ENCODE measurements at places on chromosomes 16 and 17.

GRCh38 chr16:86533767-86534351 is 21.2 kb downstream of the MTHFSD start:
- no peak for DNase-seq

DNA sequence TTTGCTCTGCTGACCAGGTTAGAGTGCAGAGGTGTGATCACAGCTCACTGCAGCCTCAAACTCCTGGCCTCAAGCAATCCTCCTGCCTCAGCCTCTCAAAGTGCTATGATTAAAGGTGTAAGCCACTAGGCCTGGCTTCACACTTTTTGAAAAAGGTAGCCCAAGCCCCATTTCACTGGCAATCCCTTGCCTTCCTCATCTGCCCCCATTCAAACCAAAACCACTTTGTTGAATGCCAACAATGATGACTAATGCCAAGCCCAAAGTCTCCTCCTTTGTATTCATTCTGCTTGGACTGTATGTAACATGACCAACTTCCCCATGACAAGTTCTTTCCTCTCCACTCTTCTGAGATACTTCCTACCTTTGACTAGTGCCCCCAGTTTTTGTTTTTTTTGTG is 33.1 kb downstream of the N4BP1 start:
- DNase-seq, result peak; percentile 51

DNA sequence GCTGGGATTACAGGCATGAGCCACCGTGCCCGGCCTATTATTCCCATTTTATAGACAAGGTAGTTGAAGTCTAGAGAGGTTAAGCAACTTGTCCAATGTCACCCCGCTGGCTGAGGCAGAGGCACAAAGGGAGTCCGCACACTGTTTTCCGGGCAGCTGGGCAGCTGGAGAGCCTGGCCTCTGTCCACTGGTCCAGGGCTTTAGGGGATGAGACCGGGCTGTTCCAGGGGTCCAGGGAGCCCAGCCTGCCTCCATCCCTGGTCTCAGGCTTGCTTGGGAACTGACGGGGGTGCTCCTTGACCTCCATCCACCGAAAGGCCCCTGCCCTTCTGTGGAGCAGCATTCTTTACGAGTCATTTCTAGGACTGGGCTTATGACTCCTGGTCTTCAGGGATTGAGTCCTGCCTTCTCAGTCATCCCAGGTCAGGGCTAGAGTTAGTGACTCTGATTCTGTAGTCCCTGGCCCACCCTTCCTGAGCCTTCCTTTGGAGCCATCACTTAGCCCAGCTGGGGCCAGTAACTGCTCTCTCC is 37.5 kb downstream of the SOCS3 start:
- DNase-seq, result no peak

GRCh38 chr17:4161967-4162305 is 18.9 kb downstream of the CYB5D2 start:
- no peak for DNase-seq

GRCh38 chr17:47663912-47664623 is 14.3 kb downstream of the KPNB1 start:
- DNase-seq, result no peak

- DNase-seq, result no peak
These were observed 178.7 kb downstream of the SEC14L1 start for GRCh38 chr17:77319211-77320043.

DNA sequence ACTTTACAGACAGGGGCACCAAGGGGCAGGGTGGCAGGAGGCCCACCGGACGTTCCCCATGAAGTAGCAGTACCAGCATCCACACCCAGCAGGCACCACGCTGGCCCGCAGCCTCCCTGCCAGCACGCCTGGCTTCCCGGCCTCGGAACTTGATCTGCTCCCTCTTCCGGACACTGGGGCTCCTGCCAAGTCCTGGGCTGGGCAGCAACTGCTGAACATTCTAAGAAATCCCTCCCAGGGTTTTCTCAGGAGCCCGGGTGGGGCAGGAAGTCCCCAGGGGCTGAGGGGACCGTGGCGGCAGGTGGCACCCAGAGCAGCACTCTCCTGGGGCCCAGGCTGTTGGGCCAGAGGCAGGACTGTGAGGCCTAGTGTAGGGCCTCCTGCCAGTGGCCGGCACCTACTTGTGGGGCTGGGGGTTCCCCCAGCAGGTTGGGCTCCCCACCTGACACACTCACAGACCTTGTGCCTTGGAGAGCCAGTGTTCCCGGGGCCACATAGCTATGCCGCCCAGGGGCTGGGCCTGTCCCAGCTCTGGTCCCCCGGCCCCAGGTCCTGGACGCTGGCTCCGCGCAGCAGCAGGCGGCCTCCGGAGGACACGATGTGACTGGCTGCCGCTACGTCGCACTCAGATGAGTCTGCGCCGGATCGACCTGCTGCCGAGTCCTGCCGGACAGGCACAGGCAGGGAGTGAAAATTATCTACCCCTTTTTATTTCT is 86.2 kb upstream of the CBX4 start:
- DNase-seq, result peak; percentile 41

GRCh38 chr17:38465391-38466345 is 37.4 kb downstream of the ARHGAP23 start:
- peak; percentile 55 for DNase-seq

DNA sequence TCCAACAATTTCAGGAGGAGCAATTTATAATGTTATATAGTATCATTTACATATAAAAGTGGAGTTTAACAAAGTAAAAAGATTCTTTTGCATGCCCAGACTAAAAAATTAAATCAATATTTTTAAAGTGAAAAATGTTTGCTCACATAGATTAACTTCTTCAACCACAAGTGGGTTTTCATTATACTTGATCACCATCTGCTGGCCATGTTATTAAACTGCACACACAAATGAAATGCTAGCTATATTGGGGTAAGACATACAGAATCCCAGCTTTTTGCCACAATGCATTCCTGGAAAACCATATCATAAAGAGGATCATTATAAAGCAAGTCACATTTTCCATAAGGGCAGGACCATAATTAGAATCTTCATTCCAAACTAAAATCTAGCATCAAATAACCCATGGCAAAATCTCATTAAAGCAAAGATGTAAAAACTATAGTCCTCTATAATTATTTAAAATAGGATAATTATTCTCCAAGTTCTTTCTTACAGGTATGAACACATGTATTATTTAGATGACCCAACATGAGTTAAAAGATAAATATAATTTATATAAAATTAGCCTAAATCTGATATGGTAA is 26.3 kb downstream of the CEP112 start:
- DNase-seq, result no peak

DNA sequence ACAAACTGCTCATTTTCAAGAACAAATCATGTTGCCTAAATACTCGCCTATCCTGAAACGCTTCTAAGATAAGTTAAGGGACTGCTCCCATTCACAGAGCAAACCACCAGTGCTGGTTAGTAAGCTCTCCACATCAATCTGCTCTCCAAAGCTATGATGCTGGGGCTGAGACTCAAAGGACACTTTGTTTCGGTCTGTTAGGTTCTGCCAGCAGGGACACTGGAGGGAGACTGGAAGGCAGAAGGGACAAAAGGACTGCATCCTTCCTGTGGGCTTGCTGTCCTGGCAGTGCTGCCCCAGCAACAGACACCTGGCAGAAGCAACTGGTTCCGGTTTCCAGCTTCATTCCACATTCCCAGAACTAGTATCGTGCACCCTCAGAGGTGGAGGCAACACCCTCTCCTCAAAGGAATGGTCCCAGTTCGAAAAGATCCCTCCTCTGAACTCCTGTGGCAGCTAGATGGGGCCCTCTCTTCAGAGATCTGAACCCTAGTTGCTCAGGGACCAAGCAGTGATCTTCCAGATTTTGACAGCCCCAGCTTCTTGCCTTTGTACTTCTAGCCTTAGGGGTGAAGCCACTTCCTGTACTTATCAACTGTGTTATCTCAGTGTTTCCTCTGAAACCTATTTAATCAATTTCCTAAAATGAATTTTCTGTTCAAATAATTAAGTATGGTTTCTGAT is 73.4 kb upstream of the GSG1L start:
- no peak for DNase-seq

DNA sequence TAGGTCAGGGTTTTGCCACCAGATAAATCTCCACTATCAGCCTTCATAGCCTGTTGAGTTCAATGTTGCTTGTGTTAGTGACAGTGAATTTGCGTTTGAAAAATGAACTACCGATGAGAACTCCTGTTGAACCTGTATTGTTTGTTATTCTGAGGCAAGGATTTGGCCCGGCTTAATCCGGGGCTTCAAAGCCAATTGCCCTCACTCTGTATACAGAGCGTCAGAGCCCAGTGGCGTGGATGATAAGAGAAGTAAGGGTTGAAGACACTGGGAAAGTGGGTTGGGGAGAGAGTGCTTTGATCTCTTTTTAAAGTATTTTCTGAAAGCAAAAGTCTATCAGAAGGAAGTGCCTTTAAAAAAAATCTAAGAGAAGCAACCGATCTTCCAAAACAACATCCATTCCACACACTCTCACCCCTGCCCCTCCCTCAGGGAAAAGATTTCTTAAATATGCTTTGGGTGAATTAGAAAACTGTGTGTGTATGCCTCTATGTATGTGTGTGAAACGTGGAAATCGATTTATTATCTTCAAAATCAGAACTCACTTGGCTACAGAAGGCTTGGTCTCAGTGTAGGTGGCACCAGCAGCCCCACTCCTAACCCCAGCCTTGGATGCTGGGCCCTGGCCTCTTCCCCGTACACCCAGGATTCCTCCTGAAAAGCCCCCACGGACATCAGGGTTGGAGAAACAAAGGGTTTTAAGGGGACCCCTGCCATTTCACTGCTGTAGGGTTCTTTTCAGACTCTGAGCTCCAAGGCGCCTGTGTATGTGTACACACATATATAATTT is 8.8 kb downstream of the TBX4 start:
- no peak for DNase-seq

- DNase-seq, result no peak
These were observed 4.2 kb upstream of the AATF start for GRCh38 chr17:36944553-36944952.

DNA sequence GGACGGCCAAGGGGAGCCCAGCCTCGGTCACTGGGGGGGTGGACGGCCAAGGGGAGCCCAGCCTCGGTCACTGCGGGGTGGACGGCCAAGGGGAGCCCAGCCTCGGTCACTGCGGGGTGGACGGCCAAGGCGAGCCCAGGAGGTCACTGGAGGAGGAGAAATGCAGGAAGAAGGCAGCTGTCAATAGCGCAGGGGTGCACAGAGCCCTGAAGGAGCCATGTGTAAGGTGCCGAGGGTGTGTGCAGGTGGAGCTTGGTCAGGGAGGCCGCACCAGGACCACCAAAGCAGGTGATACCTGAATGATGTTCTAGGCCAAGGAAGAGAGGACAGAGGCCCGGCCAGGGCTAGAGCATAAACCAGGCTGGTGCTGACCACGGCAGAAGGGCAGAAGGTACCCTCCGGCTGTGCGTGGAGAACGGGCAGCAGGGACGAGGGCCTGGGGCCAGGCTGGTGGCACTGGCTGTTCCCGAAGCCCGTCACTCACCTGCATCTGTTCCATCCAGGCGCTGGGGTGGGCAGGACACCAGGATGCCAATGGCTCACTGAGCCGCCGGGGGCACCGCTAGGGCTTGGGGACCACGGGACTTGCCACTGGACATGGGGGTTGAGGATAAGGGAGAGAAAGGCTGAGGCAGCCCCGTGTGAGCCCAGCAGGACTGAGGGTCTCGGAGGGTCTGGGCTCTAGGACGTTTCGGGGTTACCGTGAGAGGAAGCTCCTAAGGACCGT is 5.9 kb upstream of the CCDC57 start:
- no peak for DNase-seq

GRCh38 chr17:45155029-45155428 is 6.6 kb upstream of the HEXIM2 start:
- no peak for DNase-seq

DNA sequence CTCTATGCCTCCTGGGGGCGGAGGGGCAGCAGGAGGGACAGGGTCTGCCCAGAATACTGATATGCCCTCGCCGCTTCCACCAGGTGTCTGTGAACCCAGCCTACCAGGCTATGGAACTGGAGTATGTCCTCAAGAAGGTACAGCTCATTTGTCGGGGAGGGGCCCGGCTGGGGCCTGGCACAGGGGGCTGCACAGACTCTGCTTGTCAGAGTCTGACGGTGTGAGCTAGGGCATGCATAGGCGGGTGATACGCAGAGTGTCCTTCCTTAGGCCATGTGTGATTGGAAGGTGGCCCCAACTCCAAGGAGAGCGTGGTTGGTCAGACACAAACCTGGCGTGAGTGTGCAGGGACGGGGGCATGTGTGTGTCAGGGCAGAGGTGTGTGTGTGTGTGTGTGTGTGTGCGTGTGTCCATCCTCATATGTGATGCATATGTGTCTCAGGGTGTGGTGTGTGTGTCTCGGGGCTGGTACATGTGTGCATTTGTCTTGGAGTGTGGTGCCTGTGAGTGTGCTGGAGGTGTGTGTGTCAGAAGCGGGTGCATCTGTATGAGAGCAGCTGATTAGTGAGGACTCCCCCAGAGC is 7.0 kb downstream of the CHAD start:
- DNase-seq, result no peak

DNA sequence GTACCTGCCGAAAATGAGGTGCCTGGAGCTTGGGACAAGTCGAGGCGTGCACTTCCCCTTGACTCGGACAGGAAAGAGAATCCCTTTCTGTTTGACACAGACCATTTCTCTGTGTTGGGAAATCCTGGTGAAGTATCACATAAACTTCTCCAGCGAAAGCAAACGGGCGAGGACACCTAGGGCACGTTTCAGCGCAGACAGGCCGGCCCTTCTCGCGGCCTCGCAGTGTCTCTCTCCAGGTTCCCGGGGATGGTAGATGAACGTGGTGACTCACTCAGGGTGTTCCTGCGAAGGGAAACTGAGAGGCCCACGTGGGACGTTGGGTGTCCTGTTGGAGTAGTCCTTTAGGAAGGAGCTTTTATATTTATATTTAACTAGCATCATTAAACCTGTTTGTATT is 36.3 kb upstream of the ZNF750 start:
- no peak for DNase-seq

- DNase-seq, result no peak
These were observed 8.6 kb downstream of the HIC1 start for GRCh38 chr17:2063261-2064146.

- DNase-seq, result peak; percentile 5
These were observed 717.2 kb downstream of the WWOX start for GRCh38 chr16:78816499-78817195.

DNA sequence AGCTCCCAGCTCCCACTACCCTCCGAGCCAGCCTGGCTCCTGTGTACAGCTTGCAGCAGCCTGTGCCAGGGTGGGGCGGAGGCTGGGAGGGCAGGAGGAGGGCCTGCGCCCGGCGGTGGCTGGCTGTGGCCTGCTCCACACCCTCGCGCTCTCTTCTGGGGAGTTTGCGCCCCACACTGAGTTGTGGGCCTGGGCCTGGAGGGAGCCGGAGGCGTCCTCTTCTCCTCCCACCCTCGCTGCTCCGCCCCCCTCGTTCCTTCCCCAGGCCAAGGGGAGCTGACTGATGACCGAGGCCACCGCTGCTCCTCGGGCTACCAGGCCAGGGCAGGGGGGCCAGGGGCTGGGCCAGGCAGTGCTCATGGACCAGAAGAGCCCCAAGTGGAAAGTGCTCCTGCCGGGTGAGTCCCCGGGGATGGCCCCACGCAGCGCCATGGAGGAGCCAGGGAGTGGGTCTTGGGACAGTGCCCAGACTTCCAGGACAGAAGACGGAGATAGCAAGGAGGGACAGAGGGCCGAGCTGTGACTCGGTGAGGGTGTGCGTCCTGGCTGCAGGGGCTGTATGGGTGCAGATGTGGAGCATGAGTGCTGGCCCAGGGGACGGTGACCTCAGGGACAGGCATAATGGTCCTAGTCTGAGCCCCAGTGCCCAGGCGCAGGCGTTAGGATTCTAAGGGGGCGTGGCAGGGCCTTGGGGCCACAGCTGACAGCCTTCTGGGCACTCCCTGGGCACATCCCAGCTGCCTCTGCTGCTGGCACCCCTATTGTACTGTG is 242.1 kb upstream of the GSE1 start:
- DNase-seq, result peak; percentile 94

GRCh38 chr17:19979917-19980770 is 2.5 kb upstream of the AKAP10 start:
- no peak for DNase-seq

Measured in NCI-H226 (cell line).